ENCODE measurements at places on chromosomes 11 and 22.

GRCh38 chr11:76267556-76267955 is 61.3 kb upstream of the WNT11 start:
- DNase-seq = no peak

DNA sequence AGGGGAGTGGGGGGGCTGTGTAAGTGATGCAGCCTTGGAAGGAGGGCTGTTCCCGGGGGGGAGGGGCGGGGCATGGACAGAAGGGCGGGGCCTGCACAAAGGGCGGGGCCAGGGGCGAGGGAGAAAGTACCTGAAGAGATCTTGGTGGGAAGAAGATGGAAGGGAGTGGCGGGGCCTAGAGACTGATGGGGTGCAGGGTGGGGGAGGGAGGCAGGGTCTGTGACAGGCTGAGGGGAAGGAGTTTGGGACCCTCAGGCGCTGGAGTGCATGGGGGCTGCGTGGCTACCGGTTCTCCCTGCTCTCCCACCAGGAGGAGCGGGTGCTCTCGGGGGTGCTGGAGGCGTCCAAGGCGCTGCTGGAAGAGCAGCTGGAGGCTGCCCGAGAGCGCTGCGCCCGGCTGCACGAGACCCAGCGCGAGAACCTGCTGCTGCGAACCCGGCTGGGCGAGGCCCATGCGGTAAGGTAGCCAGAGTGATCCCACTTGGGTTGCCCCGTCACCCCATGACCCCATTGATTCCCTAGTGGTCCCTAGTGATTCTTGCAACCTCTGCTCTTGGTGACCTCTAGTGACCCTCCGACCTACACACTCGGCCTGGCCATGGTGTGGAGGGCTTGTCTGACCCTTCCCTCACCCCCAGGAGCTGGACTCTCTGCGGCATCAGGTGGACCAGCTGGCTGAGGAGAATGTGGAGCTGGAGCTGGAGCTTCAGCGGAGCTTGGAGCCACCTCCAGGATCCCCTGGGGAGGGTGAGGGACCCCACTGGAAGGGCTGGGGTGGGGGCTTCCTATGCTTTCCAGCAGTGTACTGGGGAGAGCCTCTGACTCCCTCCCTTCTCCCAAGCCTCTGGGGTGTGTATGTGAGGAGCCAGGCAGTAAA is 3.1 kb downstream of the CCDC88B start:
- no peak for DNase-seq

DNA sequence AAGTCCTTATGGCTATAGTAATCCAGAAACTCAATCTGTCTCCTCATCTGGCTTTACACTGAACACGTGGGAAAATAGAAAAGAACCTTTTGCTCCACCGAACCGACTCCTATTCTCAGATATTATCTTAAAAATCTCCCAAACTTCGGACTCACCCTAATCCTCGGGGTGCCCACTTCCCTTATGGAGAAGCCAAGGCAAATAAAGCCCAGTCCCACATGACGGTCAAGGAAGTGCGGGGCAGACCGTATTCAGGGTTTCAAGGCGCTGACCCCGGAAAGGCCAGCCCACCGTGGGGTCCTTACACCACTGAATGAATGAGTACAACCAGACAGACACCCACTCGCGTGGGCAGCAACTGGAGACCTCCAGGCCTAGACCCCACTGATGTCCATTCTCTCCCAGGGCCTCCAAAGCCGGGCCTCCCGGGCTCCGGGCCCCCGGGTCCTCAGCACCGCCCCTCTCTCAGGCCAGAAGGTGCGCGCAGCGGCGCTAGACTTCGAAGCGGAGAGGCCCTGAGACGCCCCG is 489 bp downstream of the NUP98 start:
- DNase-seq = peak; percentile 61

GRCh38 chr22:30876915-30877553 is 91.5 kb downstream of the MORC2 start:
- no peak for DNase-seq

DNA sequence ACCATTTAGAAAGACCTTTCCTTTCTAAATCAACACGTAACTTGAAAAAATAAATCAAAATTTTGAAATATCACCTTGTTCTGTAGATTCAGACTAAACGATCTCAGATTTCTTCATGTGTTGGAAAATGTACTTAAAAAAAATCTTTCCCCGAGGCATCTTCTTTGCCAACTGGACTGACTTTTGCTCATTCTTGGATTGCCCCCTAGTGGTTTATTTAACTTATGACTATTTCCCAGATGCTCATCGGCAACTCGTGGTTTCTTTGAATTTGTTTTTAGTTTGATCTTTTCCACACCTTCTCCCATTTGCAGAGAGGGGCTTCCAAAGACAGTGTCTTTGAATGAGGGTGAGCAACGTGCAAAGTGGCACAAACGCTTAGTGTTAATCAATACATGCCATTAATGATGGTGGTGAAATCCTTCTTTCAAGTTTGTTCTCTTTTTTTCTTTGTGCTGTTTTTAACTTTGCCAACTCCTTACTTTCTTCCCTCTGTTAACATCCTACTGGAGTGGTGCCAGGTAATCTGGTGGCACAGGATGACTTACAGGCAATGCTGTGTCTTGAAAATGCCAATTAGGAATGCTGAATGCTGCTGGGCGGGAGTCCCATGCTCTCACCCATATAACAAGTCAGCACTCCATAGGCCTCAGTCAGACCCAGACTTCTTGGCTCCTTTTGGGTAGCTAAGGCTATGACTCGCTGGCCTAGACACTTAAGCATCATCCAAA is 18.3 kb downstream of the PRSS23 start:
- no peak for DNase-seq

DNA sequence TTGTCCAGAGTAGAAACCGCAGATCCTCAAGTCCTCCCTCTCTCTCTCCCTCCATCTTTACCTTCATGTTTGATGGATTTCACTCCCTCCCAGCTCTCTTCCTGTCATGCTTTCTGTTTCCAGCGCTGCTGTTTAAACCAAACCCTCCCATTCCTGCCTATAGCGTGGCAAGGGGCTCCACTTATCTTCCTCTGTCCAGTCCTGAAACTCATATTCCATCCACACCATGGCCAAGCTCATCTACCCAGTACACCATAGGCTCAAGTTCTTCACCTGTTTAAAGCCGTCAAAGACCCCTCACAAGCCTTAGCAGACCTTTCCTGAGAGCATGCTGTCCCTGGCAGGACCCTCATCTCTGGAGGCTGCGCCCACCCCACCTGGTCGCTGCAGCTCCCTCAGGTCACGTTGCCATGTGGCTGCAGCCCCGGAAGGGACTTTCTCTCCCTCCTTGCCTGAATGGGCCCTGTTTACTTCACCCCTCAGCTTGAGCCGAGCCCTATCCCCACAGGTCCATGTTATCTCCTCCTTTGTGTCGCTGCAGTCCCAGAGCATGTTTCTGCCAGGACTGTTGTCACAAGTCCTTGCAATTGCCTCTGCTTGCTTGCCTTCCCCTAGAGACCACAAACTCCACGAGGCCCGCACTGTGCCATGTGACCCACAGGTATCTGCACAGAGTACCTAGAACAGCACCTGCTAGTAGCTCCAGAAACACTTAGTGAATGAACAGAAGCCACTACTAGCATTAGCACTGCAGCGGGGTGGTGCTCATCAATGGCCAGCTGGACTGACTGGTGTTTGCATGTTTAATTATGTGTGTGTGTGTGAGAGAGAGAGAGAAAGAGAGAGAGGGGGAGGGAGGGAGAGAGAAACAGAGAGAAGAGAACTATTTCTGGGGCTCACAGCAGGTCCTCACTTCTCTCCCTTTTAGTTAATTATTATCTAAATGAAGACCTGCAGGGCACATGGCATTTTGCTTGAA is 149.4 kb upstream of the SNX19 start:
- DNase-seq = no peak
